ENCODE measurements at places on chromosomes 7 and 10. TPM values are rescaled to one million over a fixed set of nuclear protein-coding genes. Genes with fewer than 3 reads are reported as not detected.

DNA sequence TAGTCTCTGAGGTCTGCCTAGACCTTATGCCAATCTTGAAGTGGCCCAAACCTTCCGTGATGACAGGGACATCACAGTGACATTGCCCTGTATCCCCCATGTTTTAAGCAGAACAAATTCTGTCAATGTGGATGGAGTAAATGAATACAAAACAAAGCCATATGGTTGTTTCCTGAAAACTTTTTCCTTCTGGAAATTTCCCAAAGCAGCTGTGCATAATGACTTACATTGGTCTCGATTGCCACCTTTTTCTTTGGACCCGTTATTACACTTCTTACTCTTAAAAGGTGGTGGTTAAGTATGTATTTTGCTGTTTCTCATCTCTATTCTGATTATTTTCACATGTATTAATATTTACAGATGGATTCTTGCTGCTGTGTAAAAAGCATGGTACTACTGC is 411.2 kb upstream of the KLF6 start:
- no peak for DNase-seq

Gene RET
- 2.1 TPM for polyA plus RNA-seq

Gene MBL2
- not detected for polyA plus RNA-seq

Gene CALHM3
- not detected for polyA plus RNA-seq

- DNase-seq, result no peak
Measured at GRCh38 chr10:43044961-43045621, 31.8 kb upstream of the RET start.

GRCh38 chr10:54402576-54402975 is 398.5 kb downstream of the PCDH15 start:
- no peak for DNase-seq

GRCh38 chr7:157008206-157009169 is 2.0 kb downstream of the MNX1 start:
- no peak for DNase-seq

GRCh38 chr7:24911213-24911603 is 68.8 kb downstream of the OSBPL3 start:
- DNase-seq, result no peak

DNA sequence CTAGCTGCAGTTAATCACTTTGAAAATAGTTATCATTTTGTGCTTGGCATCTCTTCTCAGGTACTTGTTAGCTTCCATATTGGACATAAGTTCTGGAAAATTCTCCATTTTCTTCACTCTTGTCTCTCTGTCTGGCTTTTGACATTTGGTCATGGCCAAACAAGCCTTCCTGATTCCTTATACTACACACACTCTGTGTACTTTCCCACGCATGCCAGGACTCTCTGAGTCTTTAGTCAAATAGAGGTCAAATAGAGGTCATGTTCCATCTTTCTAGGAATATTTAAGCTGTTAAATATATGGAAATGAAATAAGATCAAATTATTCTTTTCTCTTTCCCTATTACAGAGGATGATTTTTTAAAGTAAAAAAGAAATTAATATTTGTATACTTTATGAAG is 235.5 kb upstream of the PLXDC2 start:
- DNase-seq, result no peak

Gene AHR
- polyA plus RNA-seq, result 58.9 TPM

Gene GIMAP8
- 29.3 TPM for polyA plus RNA-seq

- DNase-seq, result no peak
Measured at GRCh38 chr7:57203161-57203791, 71.0 kb upstream of the ZNF479 start.

Gene ANK3
- polyA plus RNA-seq, result 26.7 TPM

DNA sequence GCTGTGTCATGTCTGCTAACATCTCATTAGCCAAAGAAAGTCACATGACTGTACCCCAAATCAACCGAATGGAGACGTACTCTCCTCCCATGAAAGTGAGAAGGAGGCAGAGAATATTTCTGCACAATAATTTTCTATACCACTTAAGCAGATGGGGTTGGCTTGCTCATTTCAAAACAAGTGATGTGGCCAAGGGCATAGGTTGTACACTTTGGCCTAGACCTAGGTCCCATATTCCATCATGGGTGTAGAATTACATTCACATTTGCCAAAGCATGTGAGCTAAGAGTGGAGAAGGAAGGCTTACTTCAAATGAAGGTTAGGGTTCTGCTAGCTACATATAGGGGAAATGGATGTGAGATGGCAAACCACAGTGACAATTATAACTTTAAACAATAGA is 83.0 kb downstream of the ZNF365 start:
- no peak for DNase-seq

- DNase-seq, result no peak
Measured at GRCh38 chr10:92657024-92657423, 32.7 kb upstream of the HHEX start.

- peak; percentile 94 for DNase-seq
Measured at GRCh38 chr10:72260239-72260975, 13.3 kb upstream of the DDIT4 start.

- DNase-seq, result no peak
Measured at GRCh38 chr10:8043569-8044306, 10.8 kb upstream of the GATA3 start.

Gene TRPV6
- polyA plus RNA-seq, result 6.0 TPM

DNA sequence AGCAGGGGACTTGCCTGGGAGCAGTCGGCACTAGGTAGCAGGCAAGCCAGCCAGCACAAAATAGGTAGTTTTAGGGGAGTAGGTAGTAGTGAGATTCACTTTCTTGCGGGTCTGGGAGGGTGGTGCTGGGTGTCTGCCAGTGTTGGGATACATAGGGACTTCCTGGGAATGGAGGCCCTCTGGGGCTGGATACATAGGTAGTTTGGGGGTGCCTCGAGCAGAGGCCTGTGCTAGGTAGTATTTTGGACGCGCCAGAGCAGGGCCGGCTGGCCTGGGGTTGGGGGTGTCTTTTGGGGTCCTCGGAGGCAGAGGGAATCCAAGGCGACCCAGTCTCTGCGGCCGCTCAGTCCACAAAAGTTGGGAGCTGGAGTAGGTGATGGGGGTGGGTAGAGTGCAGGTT is 2.0 kb upstream of the HOXA3 start:
- DNase-seq, result peak; percentile 25

DNA sequence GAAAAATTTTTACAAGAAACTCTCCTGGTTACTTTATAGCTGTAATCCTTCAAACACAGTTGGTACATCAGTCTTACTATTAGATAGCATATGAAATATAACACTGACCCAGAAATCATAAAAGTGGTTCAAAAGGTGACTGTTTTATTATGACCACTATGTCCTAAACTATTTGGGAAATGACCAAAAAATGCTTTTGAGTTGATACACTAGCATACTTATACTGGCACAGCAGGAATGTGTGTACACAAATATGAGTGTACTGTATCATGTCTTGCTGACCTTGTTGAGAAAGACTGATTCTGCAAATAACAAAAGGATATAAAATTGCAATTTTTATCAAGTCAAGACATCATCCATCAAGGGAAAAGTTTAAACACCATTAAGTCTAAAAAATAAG is 24.3 kb downstream of the CSTF2T start:
- no peak for DNase-seq

- DNase-seq, result no peak
Measured at GRCh38 chr7:151018421-151019129, 5.7 kb downstream of the ATG9B start.
